ENCODE measurements at places on chromosomes 2 and 18. TPM values are rescaled to one million over a fixed set of nuclear protein-coding genes. Genes with fewer than 3 reads are reported as not detected.

Gene COPS7B
- polyA plus RNA-seq, result 49.2 TPM

Gene COLEC11
- 3.0 TPM for polyA plus RNA-seq

Gene ASB1
- polyA plus RNA-seq, result 29.0 TPM

- DNase-seq, result no peak
These were observed 16.6 kb downstream of the CFLAR start for GRCh38 chr2:201132518-201132917.

GRCh38 chr2:133344849-133345248, 223.4 kb downstream of the NCKAP5 start:
- DNase-seq, result no peak

Gene DCC
- 6.4 TPM for polyA plus RNA-seq

- no peak for DNase-seq
These were observed 94.6 kb downstream of the CERS6 start for GRCh38 chr2:168550670-168551069.

- no peak for DNase-seq
These were observed 84.5 kb upstream of the ODC1 start for GRCh38 chr2:10532638-10533101.

- DNase-seq, result no peak
These were observed 1943.8 kb upstream of the PIK3C3 start for GRCh38 chr18:40011201-40011600.

DNA sequence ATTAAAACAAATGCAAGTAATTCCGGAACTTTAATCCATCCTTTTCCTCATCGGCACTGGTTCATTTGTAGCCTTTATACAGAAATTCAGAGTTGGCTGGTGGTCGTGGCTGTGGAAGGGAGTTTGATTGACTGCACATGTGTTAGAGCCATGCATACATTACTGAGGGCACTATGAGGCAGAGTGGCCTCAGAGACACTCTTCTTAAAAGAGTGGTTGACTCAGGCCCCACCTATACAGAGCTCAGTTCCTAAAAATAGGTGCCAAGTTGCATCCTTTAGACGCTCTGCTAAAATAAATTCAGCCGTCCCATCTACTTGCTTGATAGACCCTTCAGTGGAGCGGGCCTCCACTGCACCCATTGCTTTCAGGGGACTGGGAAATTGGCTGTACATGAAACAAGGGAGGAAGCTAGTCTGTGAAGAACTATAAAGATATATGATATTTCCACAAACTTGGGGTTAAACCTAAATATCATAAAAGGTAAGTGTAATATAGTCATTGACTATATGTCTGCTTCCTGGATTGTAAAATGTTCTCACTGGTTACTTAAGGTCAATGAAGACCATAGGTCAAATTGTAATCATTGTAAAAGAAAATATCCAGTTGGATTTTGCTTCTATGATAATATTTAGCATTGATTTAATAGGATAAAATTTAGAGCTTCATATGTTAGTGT, 298.9 kb downstream of the XIRP2 start:
- no peak for DNase-seq

DNA sequence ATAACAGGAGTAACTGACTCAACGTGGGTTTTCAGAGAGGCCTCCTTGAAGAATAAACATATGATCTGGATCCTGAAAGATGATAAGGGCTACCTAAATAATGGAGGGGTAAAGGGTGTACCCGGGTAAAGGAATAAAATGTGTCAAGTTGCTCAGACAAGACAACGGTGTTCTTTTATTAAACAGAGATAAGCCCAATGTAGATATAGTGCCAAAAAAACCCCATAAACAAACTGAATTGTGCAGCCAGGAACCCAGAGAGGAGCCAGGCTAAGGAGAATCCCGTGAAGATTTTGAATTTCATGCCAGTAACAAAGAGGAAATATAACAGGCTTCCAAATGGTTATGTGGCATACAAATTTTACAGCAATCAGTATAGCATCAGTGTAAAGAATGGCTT, 618.2 kb downstream of the CPS1 start:
- DNase-seq, result no peak

Gene LIMS4
- polyA plus RNA-seq, result 1.1 TPM

- no peak for DNase-seq
These were observed 66.8 kb upstream of the SPRED2 start for GRCh38 chr2:65499216-65499615.

DNA sequence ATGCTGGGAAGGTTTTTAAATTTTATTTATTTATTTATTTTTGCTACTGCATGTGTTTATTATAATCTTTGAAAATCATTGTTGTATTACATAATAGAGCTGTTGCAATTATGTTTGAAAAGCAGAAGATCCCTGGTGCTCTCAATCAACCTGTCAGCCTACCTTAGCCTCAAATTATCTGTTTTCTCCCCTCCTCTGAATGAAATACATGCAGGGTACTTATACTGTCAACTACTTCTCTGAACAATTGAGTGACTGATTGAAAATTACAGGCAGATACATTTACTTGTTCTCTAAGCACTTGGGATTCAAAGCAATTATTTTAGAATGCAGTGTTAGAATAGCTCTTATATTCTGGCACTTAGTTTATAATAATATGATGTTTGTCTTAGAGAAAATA, 8.1 kb downstream of the KYNU start:
- DNase-seq, result no peak

Gene EFR3B
- polyA plus RNA-seq, result 5.2 TPM

Gene HRH4
- 0.10 TPM for polyA plus RNA-seq

Gene ACTG2
- 0.64 TPM for polyA plus RNA-seq

DNA sequence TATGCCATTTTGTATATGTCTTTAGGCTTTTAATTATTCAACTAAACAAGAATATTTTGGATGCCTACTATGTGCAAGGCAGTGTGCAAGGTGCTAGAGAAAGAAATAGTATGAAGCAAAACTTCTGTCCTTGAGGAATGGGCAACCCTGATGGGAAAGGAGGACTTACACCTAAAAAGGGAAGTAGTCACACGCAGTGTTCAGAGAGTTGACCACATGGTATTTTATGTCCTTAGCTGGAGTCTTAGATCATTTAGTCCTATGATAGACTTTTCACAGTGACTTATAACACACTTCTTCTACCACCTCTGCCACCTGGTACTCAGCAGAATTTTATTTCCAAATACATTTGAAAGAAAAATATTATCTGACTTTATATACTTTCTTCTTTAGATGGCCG, 291.6 kb downstream of the PLCL1 start:
- no peak for DNase-seq

GRCh38 chr18:61738488-61738887, 154.3 kb downstream of the RNF152 start:
- DNase-seq, result no peak

GRCh38 chr2:36535099-36535498, 62.9 kb downstream of the FEZ2 start:
- no peak for DNase-seq

DNA sequence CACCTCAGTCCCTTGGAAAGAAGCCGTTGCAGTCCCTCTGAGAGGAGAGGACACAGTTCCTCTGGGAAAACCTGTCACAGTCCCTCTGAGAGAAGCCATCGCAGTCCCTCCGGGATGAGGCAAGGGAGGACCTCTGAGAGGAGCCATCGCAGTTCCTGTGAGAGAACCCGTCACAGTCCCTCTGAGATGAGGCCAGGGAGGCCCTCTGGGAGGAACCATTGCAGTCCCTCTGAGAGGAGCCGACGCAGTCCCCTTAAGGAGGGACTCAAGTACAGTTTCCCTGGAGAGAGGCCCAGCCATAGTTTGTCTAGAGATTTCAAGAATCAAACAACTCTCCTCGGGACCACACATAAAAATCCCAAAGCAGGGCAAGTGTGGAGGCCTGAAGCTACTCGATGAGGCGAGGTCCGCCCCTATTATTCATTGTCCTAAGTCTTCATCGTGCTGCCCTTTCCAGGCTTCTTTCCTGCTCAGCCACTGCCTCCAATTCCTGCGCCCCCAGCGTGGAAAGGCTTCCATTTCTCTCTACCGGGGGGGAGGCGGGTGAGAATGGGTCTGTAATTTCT, 630 bp upstream of the ZNF512 start:
- DNase-seq, result no peak

DNA sequence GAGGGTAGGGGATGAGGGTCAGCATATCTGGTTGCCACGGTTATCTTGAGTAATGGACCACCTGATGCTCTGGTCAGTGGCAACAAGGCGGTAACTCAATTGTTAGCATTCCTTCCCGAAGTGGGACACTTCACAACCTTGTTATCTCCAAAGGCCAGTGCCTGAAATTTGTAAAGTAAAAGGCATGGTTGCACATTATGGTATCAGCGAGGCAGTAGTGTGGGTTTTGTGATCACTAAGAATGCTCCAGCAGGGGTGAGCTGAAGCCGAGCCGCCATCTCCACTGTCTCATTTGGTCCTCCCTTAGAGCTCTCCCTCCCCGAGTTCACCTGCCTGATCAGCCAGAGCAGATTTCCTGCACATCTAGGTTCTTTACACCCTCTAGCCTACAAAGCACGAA, 50.5 kb upstream of the LGALSL start:
- no peak for DNase-seq

Gene LRATD1
- 17.2 TPM for polyA plus RNA-seq

DNA sequence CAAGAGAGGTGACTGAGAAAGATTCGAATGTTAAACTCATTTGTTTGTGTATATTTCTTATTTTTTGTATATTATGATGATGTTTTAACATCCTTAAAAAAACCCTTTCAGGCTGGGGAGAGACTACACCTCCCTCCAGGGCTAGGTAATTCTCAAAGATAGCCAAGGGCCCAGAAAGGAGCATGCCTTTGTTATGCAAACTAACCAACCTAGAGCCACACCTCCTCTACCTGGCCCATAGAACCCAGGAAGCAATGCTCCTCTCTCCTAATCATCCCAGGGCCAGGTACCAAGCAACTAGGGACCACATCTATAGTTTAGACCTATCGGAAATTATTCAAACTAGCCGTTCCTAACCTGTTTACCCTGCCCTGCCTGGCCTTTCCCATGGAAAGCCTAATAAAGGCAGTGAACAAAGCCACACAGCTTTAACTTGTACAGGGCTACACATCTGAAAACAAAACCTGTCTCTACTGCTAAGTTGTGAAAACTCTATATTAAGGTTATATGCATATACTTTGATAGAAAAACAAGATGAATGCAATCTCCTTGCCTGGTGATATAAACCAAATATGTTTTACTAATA, 79.7 kb downstream of the COLEC12 start:
- DNase-seq, result no peak

DNA sequence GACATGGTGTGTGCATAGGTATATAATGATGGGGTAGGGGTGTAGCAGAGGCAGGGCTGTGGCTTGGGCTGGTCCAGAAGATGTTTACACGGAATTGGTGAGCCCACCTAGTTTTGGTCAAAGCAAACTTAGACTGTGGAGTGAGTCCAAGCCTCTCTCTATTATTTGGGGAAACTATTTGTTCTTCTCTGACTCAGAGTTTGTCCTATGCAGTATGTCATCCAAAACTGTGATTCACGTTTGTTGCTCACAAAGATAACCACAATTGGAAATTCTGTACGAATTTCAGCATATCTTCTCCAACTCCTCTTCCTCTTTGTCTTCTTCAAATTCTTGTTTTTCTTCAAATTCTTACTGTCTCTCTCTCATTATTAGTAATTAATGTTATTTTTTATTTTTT, 292.9 kb downstream of the XIRP2 start:
- DNase-seq, result no peak

Gene HDAC4
- 11.8 TPM for polyA plus RNA-seq

DNA sequence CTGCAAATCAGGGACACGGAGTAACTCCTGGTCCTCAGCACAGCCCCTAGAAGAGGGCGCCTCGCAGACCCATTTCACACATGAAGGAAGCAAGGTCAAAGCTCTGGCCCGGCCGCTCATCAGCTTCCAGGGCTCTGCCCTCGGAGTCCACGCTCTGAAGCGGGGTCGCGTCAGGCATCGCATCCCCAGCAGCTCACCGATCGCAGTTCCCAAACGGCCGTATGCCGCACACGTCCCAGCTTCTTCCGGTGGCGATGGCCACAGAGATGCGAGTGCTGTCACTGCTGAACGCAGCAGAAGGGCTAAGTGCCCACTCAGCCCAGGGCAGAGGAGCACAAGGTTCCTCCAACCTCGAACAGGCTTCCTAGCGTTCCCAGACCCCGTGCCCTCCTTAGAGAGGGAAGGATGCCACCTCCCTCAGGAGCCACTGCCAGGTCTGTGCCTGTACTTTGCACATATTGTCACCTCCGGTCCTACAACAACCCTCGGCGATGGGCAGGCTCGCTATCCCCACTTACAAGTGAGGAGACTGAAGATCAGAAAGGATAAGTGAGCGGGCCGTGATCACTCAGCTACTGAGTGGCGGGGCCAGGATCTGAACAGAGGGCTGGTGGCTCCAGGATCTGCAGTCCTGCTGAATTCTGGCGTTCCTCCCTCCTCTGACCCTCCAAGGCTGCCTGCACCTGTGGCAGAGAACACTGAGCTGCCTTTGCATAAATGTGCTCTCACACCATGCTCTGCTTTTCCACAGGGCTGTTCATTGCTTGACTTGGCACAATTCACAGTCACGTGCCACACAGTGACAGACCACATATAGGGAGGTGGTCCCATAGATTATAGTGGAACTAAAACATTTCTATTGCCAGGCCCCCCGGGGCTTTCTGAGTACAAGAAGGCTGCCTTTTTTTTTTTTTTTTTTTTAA, 71.4 kb downstream of the COPS8 start:
- no peak for DNase-seq

DNA sequence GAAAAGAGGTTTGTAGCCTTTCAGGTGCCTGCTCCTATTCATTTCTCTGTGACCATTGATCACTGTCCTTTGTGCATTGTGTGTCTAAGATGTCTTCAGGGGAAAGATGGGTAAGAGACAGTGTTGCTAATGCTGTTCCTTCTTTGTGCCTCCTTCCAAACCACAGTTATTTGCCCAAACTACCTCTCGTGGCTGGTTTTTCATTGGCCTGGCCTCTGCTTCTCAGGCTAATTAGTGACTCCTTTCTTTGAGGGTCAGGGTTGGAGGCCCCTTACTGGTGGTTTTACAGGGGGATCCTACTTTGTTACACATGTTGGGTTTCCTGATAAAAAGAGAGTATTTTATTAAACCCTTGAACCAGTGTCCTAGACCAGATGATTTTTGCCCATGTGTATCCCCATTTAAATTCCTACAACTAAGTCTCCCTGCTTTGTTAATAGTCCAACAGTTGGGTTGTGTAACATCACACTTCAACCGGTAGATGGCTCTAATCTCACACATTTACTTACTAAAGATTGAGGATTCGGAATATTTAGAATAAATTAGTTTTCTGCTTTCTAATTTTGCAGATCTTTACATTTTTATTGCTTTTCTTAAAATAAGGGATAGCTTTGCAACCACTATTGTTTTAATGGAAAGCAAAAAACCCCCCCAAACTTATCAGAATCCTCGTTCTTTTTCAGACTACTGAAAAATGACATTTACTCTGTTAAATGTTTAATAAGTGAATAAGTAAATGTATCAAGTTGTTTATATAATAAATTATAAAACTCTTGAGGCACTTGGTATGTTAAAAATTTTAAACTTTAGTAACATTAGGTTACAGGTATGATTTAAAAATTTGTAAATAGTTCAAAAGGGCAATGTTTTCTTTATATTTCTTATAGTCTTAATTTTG, 2.4 kb downstream of the MARS2 start:
- DNase-seq, result no peak

DNA sequence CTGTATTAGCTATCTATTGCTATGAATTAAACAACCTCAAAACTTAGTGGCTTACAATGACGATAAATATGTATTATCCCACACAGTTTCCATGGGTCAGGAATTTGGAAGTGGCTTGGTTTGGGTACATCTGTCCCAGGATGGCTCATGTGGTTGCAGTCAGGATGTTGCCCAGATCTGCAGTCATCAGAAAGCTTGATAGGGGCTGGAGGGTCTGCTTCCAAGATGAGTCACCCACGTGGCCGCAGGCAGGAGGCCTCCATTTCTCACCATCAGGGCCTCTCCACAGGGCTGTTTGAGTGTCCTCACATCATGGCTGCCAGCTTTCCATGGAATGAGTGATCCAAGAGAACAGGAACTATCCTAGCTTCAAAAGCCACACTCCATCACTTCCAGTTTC, 46.4 kb downstream of the CHRNA1 start:
- no peak for DNase-seq

- no peak for DNase-seq
These were observed 548.3 kb upstream of the VWC2L start for GRCh38 chr2:213862407-213863076.

Data from right renal cortex interstitium (tissue), 3 donors.